ENCODE measurements at places on chromosomes 5 and 9. TPM values are rescaled to one million over a fixed set of nuclear protein-coding genes. Genes with fewer than 3 reads are reported as not detected.

GRCh38 chr9:112654282-112654681 is 63.6 kb downstream of the INIP start:
- DNase-seq, result no peak

GRCh38 chr5:170117736-170118135 is 12.0 kb downstream of the FOXI1 start:
- DNase-seq, result no peak

DNA sequence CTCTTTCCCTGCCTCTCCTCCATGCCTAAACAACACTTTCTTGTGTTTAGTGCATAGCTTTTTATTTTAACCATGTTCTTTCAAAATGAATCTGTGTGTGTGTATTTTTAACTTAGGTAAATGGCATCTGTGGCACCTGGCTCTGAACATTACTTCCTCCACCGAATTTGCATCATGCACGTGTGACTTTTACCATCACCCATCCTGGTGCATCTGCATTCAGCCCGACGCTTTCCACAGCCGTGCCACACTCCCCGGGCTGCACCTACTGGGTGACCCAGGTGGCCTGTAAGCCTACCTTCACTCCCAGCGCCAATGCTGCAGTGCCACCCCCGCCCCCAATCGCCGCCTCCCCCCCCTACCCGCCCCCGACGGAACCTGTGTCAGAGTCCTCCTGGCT is 12.7 kb upstream of the FCN1 start:
- no peak for DNase-seq

DNA sequence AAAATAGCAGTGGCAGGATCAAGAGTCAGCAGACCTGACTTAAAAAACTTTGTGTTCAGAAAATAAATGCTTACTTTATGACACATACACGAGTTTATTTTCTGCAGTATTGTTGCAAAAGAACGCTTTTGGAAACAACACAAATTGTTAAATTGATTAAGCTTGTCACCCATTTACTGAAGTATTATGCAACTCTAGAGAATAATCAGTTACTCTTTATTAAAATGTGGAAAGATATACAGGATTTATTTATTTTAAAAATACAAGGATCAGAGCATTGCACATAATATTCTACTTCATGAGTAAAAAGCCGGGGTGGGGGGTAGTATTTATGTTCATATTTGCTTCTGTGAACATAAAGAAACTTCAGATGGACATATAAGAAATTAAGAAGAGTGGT is 20.0 kb downstream of the FYB1 start:
- no peak for DNase-seq

DNA sequence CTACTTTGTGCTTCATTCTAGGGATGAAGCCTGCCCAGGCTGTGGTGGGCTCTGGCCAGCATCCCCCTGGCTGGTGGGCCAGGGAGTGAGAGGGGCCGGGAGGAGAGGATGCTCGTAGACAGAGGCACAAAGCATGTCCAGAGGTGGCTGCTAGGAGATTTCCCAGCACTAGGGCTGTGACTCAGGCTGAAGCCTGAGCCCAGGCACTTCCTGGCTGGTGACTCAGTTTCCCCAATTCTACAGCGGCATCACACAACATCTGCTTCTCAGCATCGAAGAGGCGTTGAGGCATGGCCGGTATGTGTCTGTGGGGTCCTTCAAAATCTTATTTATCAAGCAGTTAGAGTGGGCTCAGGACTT is 55.6 kb downstream of the DUSP1 start:
- DNase-seq, result no peak

Gene SPATA31E1
- total RNA-seq, result not detected

Gene PRRX2
- total RNA-seq, result not detected

DNA sequence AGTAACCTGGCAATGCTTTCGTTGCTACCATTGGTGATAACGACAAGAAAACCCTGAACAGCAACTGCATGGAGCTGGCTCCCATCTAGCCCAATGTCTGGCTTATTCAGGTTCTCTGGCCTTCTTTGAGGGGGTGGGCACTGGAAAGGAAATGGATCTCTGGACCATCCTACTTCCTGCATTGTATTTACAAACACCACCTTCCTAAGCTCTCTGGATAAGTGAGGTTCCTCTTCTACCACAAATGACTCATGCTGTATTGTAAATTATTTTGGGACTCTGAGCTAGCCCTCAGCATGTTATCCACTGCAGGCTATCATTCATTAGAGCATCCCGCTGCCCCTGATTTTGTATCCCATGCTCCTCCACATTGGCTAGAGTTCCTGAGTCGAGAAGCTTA is 136.9 kb upstream of the KLF9 start:
- DNase-seq, result no peak

GRCh38 chr5:1153428-1153827 is 41.6 kb upstream of the SLC12A7 start:
- DNase-seq, result no peak

Gene PCDHB15
- not detected for total RNA-seq

DNA sequence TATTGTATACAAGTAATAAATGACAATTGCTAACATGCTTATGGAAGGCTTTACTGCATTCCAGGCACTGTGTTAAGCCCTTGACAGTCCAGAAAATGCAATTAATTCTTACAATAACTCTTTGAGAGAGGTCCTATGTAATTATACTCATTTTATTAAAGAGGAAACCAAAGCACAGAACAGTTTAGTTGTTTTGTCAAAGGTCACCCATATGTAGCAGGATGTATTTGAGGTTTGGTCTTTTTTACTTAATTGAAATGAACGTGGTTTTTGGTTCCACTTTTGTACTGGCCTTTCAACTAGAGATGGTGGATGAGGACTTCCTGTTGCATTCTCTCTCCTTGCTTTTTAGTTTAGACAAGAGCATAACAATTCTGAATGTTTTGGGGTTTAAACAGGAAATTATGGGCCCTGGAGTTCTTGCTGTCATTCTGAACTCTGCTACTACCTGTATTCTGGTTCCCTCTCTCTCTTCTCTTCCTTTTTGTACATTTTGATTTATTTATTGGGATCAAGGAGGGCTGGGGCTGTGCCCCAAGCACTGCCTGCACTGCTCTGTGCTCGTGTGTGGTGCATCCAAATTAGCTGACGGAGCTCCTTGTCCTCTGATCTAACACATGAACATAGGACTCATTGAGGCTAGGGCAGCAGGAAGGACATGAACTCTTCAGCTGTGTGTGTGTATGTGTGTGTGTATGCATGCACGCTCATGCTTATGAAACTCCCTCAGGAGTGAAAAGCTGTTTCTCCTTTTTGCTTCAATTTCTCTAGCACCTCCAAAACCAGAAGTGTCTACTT is 47.4 kb downstream of the SLC28A3 start:
- no peak for DNase-seq

Gene ANKRD31
- total RNA-seq, result 2.7 TPM

DNA sequence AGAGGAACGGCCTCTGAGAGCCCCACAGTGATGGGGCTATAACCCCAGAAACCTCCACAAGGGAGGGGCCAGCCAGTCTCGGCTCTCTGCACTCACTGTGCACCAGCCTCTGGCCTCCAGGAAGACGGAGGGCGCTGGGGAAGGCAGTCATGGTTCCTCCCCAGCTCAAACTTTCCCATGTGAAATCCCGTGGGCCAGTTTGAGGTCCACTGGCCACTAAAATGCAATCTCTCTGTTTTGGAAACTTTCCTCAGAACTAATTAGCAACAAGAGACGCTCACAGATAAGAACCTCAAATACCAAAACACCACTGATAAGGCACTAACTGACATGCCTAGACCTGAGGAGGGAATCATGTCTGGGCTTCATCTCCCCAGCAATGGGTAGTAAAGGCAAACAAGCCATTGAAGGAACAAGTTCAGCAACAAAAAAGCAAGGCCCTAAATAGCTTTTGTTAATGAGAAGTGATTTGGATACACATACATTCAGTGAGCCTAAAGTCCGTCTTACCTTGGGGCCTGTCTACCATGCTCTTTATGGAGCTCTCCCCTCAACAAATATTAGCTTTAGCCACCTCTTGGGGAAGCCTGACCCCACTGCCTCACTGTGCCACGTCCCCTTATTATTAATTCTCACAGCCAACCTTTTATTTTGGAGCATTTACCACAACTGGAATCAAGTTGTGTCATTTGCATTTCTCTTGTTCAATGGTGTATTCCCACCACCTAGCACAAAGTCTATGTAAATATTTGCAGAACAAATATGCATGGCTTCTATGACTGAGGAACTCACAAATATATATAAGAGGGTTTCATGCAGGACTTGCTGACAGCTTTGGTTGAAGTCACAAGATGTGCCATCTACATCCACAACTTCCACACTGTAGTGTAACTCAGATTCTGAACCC is 56.1 kb upstream of the GLRX start:
- no peak for DNase-seq
